ENCODE measurements at places on chromosomes 2 and 18. TPM values are rescaled to one million over a fixed set of nuclear protein-coding genes. Genes with fewer than 3 reads are reported as not detected.

DNA sequence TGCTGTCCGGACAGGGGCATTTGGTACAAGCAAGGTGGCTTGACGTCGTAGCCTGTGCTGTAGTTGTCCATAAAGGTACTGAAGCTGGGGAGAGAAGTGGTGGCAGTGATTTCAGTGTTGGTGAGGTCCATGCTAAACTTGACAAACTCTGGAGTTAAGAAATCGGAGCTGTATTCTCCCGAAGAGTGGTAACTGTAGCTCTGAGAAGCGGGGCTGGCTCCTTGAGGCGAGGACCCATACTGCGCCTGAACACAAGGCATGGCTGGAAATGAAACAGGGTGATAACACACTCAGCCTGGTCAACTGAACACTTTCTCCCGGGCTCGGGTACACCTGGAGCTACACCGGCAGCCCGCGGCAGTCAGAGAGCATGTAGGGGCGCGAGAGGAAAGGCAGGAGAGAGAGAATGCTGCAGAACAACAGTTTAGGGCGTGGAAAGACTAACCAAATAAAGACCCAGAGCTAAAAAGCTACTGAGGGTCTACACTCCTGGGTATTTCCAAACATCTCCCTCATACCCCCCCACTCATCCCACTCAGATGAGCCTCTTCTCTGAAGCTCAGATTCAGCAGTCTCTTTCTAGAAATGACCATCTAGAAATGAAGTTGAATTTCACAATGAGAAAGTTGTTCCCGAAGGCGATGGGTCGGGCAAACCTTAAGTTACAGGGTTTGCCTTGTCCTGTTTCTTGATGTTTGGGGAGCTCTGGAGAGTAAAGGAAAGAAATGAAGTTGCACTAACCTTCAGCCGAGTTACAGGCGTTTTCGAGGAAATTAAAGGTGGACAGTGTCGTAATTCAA is 2.4 kb downstream of the NR4A2 start:
- DNase-seq = no peak

DNA sequence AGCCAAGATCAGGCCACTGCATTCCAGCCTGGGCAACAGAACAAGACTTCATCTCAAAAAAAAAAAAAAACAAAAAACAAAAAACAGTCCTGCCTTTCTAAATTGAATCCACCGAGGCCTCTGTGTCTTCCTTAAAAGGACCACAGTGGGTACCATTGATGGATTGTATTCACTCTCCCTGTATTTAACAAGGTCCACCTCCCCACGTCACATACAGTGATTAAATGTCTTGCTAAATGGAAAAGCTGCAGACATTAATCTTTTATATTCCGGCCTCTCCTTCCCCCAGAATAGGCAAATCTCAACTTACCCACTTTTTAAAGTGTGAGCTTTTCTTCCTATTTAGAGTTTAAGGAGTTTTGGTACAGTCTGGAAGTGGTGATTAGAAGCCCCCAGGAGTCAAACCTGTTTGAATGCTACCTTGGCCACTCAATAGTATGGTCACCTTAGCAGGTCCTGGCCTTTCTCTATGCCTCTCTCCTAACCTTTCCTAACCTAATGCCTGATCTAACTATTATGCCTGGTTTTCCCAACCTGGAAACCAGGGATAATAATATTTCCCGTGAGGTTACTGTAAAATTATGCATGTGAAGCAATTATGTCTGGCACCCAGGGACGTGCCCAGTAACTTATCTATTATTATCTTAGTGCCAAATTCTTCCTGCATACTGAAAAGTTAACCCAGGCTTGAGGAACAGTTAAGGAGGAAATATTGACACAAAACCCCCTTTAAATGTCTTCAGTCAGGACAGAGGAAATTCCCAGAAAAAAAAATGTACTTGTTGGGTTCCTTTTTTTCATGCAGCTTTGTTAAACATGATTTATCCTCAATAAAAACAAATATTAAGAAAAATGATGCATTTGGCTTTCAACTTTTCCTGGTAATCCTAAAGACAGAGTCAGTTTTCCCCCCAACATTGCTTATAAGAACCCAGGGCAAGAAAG is 3.1 kb downstream of the NFE2L2 start:
- DNase-seq = no peak

DNA sequence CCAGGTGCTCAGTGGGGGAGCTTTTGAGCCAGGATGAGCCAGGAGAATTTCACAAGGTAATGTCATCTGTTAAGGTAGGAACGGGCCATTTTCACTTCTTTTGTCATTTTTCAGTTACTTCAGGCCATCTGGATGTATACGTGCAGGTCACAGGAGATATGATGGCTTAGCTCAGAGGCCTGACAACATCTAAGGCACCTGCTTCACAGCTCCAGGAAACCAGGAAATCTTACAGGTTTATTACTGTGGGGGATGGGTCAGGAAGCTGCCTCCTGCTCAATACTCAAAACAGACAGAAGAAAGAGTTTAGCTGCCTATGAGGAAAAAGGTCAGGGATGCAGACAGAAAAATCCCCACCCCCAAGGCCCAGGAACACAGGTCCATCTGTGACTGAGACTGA is 364.3 kb upstream of the LRP1B start:
- DNase-seq = no peak

The SFTPB gene
- total RNA-seq = not detected

The SPIRE1 gene
- total RNA-seq = 14.1 TPM
